ENCODE measurements at places on chromosomes 7 and 10.

DNA sequence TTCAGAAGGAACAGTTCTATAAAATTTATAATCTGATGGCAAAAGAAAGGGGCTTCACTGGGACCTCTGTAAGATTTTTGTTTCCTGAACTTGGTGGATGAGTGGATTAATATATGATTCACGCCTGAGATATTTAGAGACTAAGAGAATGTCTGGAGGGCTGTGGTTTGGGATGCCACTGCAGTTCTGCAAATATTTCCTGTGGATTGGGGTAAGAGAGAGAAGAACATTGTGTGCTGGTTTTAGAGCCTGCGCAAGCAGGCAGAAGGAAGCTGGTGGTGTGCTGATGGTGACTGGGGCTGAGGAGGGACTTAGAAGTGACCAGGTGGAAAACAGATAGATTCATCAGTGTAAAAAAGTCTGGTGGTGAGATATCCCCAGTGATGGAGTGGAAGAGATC is 87.0 kb downstream of the SUGCT start:
- no peak for DNase-seq

DNA sequence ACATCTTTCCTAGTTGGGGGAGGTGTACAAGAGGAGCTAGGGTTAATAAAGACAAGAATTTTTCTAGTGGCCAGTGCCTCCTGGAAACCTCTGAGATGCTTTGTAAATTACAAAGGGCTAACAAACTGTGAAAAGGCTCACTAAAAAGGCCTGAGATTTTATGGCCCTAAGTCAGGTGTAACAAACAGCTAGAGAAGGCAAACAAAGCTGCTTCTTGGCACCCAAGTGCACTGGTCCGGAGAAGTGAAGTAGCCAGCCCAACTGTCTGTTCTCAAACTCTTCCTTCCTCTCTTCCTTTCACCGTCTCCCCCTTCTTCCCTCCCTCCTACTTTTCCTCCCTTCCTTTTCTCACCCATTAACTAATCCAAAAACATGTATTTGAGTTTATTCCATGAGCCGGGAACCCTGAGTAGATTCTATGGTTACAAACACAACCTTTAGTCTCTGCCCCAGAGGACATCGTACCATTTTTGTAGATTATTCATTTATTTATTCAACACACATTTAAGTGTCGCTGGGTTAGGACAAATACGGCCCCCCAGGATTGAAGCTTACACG is 143.4 kb upstream of the PCGF5 start:
- DNase-seq, result no peak

DNA sequence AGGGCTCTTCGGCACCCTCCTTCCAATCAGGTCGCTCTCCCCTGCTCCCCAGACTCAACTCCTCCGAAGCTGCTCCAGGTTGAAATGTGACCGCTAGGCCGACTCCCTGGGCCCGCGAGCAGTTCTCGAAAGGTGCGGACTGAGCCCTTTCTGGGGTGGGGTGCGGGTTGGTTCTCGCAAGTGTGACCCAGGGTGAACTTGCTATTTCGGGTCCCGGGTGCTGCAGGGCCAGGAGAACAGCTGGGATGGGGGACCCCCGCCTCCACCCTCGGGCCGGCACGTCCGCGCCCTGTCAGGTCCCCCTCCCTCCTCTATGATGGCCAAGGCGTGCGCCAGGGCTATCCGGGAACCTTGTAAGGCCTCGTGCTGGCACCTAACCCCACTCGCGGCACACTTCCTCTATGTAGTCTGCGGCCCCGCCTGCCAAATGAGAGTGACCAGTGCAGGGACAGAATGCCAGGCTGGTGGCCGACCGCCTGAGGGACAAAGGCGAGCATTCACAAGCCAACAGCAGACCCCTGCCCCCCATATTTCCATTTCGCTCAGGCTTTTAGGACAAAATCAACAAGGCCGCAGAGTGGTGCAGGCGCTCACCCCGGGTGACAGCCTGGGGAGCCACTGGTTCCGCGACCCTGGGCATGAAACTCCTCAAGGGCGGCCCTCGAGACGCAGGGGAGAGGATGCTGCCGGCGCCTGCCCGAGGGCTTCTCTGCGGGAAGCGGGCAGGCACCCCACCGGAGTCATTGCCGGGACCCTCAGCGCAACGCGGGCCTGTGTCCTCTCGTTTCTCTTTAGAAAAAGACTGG is 13.7 kb upstream of the HOXA13 start:
- no peak for DNase-seq

DNA sequence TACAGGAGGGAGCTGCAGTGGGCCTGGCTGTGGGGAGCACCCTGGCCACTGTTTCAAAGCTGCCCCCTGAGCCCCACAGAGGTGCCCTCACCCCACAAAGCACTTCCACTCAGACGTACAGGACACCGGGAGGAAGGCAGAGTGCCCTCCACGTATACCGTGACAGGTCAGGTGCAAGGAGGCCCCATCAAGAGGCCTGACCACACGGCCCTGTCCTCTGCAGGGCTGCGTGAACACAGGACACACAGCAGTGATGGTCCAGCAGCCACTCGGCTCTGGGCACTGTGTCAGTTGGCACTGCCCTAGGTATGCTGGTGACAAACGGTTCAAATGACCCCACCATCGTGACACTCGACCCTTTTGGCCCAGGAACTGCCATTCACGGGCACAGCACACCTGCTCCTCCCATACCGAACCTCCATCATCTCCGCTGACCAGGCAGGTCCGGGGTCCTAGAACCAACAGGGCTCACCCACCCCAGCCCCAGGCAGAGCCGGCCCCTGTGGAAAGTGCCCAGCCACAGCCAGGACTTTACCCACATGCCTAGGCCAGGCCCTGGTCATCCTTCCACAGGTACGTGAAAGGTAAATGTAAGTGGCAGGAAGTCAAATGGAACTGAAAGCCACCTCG is 560.9 kb downstream of the PTPRN2 start:
- no peak for DNase-seq

DNA sequence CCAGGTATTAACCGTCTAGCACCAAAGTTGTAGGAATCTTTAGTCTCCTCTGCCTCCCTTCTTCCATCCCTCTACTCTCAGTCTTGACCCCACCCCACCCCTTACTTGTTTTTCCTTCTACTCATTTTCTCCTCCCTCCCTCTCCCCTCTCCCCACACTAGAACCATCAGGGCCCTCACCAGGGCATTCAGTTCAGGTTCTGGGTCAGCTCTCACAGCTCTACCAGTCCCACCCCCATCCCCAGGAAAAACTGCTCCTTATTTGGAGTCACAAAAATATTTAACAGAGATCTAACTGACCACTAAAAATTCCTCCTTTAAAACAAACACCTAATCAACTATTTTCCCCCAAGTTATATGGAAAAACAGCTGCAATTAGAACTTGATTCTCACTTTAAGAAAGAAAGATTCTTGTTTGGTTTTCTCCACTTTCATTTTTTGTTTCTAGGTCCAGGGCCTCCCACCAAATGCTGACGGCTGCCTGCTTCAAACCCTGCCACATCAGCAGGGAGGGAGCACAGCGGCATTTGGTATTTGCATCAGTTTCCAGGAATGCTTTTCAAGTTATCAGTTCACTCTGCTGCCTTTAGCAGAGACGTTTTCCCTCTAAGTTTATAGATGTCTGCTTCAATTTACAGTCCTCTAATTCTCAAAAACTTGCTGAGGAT is 2.8 kb upstream of the COL1A2 start:
- DNase-seq, result no peak

DNA sequence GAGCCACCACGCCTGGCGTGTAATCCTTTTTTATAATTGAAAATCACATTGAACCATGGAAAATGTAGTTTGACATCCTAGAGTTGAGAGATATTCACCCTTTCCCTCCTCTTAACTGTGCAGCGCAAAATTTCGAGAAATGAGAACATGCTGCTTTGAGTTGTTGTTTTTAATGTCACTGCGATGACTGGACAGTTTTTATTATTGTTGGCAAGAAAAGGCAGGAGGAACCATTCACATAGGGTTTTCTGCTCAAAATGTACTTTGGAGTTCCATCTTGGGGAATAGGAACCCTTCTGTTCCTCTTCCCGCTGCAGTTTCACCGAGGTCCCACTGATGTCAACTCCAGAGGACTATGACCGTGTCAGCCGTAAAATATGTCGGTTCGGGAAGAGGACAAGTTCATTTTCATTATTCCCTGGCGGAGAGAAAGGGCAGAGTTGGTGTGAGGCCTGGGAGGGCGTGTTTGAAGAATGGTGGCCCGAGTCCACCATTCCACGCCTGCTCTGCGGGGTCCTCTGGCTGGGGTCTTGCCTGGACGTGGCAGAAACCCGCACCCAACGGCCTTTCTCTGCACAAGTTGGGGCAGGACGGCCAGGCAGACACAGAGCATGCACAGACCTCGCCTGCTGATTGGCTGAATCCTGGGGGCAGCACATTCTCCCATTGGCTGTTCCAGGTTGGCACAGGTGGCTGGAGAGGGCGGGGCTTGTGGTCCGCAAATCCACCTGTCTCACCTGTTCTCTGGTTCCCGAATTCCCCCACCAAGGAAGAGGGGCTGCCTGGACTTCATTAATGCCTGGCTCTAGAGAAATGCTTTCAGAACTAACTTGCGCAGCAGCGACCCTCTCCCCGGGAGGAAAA is 105.1 kb upstream of the TCF7L2 start:
- DNase-seq, result no peak

DNA sequence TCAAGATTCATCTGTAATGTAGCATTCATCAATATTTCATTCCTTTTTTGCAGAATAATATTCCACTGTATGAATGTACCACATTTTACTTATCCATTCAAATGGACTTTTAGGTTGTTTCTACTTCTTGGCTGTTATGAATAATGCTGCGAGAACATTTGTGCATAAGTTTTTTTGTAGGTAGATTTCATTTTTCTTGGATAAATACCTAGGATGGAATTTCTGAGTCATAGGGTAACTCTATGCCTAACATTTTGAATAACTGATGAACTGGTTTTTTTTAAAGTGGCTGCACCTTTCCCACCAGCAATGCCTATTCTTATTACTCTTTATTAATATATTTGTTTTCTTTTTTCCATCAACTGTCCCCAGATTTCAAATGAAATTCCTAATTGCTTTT is 9.1 kb upstream of the XPNPEP1 start:
- DNase-seq, result no peak

GRCh38 chr7:30187513-30187912 is 52.7 kb downstream of the MTURN start:
- DNase-seq, result no peak

DNA sequence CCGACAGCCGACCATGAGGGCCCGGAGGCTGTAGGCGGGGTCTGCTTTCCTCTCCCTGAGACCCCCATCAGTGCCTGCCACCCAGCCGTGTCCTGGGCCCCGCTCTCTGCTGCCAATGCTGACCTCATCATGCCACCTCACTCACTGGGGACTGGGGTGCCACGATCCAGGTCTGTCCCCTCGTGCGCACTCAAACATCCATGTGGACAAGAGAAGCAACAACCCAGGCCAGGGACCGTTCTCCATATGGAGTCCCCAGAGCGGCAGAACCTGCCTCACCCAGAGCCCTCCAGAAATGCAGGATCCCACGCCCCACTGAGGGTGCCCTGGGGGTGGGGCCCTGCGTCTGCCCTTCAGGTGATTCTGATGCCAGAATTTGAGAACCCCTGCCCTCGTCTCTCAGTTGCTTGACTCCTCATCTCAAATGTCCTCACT is 210.0 kb upstream of the PPP2R2D start:
- DNase-seq, result no peak

DNA sequence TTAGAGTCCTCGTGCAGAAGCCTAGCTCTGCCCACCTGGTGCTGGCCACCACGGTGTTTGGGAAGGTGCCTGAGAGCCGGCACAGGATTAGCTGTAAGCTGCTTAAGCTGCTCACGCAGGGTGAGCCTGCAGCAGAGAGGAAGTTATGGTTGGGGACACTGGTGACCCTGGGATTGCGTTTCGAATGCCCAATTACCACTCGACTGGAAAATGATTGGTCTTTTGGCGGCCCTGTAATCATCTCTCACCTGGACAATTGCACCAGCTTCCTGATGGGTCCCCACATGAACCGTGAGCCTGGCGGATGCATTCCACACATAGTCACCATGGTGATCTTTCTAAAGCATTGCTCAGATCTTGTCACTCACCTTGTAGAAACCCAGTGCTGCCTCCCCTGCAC is 442.3 kb upstream of the ZMIZ1 start:
- no peak for DNase-seq

- DNase-seq, result no peak
Measured at GRCh38 chr7:121337398-121337797, 8.6 kb downstream of the WNT16 start.

- no peak for DNase-seq
Measured at GRCh38 chr10:49275896-49276295, 23.1 kb upstream of the C10orf71 start.

- no peak for DNase-seq
Measured at GRCh38 chr7:96331775-96332174, 9.9 kb upstream of the SLC25A13 start.

GRCh38 chr7:114923403-114923713 is 1.5 kb downstream of the MDFIC start:
- no peak for DNase-seq

DNA sequence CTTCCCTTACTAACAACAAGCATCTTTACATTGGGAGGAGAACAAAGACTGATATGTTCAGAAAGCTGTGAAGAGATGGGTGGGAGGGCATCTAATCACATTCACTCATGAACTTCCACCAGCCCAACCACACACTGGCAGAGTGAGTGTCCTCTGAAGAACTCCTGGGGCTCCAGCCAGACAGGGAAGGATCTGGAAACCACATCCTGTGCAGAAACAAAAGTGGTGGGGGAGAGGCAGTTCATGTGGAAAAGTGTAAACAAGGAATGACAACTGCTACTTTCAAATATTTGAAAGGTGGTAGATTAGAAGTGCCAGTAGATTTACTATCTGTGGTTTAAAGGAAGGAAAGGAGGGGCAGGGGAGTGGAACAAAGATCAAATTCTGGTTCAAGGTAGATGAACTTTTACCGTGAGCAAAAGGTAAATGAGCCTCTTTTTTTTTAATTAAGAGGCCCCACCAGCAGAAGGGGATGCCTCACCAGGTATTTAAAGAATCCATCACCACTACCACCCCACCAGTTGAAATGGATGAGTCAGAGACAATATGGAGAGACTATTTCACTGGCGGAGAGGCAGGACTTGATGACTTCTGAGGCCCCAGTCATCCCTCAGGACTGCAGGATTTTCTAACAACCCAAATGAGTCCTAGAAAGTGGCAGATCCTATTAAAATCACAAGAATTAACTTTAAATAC is 34.5 kb downstream of the GOT1 start:
- no peak for DNase-seq
